ENCODE measurements at places on chromosomes 6 and 20.

DNA sequence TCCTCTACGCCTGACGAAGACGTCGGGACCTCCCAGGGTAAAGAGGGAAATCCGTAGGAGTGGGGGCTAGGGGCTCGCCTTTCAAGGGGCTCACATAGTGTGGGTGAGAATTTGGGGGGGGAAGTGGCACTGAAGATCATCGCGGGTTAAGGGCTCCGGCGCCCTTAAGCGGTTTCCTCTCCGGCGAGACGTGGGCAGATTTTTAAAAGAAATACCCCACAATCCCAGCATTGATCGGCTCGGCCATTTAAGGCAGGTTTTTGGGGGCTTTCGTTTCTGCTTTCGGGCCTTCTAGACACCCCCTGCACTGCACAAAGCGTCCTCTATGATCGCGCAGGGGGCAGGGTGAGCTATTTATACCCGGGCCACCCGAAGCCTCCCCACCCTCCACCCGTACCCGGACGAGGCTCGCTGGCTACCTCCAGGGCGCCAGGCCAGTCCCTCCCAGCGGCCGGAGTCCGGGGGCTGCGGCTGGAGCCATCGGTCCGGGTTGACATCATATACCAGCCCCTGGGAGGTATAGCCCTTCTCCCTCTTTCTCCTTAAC lies 1.2 kb downstream of the NKX2-2 start:
- DNase-seq, result no peak

DNA sequence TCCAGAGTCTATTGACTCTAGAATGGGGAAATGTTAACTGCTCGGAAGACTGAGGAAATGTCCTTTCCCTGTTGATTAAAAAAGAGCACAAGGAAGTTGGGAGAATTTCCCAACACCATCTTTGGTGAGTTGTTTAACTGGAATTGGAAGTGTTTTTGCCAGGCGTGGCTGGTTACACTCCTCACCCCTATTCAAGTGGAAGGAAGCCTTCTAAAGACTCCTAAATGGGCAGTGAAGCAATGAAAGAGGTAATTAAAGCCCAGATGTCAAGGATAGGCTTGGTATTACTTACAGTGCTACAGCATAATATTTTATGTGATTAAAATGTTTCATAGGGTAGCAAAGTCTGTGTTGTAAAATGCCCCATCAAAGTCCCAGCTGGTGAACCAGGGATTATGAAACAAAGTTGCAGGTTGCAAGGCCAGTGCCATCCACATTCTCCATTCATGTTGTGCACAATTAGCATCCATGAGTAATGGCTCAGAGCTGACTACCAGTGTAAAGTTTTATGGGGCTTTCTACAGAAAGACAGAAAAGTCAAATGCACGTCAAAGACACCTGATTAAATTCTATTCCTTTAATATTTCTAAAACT lies 52.6 kb downstream of the BTBD3 start:
- DNase-seq, result no peak

DNA sequence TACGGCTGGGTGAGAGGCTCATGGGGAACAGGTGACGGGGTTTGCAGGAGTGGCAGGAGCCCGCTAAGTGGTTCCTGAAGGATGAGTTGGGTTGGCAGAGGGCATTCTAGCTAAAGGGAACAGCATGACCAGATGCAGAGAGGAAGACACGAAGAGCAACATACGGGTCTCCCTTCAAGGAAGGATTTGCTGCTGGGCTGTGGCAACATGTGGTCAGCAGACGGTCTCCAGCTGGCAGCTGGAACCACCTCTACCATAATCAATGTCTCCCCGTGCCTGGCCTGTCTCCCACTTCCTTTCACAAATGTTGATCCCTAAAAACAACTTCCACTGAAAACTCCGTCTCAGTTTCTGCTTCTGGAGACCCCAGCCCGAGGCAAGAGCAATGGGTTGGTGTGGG lies 80.6 kb upstream of the SULF2 start:
- no peak for DNase-seq

DNA sequence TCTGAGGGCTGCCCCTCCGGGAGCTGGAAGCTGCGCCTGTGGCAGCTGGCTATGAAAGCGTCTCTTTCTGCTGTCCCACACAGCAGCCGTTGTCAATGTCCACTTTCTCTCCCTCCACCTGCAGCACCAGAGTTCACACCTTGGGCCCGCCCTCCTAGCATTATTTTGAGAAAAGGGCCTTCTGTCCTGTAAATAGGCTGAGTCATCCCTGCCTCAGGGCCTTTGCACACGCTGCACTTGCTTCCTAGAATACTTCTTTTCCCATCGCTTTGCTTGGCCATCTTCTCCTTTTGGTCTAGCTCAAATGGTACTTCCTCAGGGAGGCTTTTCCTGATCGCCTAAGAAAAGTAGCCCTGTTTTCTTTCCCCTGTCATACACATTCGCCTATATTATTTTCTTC lies 69.3 kb upstream of the ZNFX1 start:
- DNase-seq, result no peak

DNA sequence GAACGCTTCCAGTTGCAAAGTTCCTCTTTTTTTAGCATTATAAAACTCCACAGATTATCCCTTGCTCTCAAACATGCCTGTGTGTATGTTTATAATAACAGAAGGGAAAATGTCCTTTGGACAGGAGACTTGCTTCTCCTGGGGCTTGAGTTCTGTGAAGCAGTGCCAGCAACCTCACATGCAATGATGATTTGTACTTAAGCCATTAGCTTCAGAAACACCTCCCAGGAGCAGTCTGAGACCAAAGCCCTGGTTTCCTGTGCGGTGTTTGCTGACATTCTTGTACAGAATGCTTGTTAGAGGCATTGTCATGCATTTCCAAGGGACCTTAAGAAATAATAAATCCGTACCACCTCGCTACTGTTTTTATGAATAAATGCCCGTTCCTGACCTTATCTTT lies 752.8 kb downstream of the CBLN4 start:
- no peak for DNase-seq

DNA sequence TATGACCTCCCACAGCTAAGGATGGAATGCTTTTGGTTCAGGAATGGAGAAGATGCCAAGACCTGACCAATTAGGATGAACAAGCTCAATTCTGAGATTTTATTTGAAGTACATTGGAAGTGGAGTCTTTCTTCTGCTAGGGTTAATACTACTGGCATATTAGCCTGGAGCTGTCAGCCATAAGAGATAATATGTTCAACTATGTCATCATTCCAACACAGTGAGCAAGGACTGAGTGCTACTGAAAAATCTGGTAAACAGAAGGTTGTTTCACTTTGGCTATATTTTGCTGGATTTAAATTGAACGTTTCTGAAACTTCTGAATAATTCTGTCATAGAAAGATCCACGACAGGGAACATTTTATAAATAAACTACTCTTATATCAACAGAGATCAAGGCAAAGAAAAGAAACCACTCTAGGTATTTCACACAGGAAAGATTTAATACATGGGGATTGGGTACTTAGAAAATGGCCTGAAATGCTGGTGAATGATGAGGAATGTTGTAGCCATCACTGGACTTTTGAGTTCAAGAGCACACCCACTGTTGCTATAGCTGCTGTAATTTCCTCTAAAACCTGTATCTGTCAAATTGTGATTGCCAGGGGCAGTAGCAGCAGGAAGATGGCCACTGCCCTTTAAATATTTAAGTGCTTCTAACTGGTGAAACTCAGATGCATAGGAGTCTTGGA lies 200.5 kb downstream of the PLCB4 start:
- DNase-seq, result no peak

DNA sequence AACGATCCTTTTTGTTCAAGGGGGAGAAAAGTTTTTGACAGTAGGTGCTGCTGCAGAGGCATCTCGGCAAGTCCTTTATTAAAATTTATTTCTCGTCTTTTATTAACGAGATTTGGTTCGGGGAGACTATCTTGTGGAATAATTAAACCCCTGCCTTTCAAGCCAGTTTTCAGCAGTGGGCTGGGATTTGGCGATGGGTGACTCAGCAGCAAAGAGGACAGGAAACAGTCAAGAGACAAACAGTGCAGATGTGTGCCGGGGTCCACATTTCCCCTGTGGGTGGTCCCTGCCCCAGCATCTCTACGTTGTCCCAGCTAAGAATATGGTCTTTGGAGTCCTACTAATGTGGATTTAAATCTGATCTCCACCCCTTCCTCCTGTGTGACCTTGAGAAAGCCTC lies 282.8 kb downstream of the CDH26 start:
- no peak for DNase-seq

- no peak for DNase-seq
Measured at GRCh38 chr6:12371151-12371550, 81.0 kb downstream of the EDN1 start.

- DNase-seq, result no peak
Measured at GRCh38 chr6:135228486-135228885, 47.4 kb downstream of the MYB start.

DNA sequence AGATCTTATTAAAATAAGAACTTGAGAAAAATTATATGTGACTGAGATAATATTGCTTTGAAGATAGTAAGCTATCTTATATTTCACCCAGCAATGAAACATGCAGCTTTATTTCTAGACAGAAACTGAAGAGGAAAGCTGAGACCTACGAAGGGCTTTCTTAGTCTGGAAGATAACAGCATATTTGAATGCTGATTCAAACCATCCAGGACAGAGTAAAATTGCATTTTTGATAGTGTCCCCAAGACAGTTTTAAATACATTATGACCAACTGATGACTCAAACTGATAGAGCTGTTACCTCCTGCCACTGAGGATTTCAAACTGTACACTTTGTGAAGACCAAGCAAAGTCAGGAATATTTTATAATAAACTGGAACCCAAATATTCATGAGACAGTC lies 409.6 kb downstream of the GRIK2 start:
- no peak for DNase-seq

- no peak for DNase-seq
Measured at GRCh38 chr20:26208296-26209091, 511.8 kb upstream of the ZNF337 start.

- DNase-seq, result no peak
Measured at GRCh38 chr6:52588087-52588709, 11.3 kb upstream of the TRAM2 start.

DNA sequence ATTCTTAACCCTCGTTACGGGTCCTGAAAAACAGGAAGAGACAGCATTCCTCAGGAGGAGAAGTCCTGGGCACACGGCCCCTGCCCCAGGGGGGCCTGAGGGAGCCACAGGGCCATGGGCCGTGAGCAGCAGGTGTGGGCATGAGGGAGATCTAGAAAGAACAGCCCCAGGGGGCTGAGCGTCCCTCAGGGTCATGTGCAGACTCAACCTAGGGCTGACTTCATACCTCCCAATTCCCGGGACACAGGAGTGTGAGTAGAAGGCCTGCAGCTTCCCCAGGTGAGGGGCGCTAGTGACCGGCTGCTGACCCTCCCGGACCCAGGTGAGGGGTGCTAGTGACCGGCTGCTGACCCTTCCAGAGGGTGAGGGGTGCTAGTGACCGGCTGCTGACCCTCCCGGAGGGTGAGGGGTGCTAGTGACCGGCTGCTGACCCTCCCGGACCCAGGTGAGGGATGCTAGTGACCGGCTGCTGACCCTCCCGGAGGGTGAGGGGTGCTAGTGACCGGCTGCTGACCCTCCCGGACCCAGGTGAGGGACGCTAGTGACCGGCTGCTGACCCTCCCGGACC lies 35.1 kb downstream of the FRMD1 start:
- DNase-seq, result no peak

- peak; percentile 18 for DNase-seq
Measured at GRCh38 chr6:152636609-152637295, 410 bp downstream of the SYNE1 start.

GRCh38 chr6:41002168-41002567 lies 36.9 kb downstream of the UNC5CL start:
- no peak for DNase-seq

DNA sequence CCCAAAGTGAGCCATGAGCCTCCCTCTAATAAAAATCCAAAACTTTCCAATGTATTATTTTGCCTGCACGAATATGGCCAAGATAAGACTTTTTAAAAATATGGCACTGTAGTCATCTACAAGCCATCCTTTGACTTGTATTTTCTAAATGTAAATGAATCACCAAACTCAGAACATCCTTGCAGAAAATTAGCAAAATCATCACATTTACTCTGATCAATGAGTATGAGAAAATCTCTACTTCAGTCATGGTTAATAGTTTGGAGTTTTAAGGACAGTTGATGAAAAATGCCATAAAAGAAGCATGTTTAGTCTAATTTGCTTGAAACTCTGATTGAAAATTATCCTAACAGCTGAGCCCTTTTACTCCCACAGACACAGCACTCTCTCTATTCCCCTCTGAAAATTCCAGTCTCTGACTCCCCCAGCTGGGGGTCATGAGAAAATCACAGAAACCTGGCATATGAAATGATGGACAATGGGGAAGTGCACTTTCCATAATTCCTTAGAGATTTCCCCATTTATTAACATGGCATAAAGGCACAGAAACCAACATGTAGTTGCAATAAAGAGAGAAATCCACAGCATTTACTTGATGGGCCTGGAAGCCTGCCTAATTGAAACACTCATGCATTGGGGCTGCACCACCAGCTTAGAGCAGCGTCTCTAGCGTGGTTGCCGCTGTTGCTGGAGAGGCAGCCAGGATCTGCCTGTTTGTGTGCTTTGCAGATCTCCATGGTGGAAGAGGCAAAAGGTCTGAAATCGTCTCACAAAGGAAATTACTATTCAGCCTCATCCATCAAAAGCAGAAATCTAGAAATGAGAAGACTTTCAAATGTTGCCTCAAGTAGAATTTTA lies 214.0 kb downstream of the WDR27 start:
- DNase-seq, result no peak

DNA sequence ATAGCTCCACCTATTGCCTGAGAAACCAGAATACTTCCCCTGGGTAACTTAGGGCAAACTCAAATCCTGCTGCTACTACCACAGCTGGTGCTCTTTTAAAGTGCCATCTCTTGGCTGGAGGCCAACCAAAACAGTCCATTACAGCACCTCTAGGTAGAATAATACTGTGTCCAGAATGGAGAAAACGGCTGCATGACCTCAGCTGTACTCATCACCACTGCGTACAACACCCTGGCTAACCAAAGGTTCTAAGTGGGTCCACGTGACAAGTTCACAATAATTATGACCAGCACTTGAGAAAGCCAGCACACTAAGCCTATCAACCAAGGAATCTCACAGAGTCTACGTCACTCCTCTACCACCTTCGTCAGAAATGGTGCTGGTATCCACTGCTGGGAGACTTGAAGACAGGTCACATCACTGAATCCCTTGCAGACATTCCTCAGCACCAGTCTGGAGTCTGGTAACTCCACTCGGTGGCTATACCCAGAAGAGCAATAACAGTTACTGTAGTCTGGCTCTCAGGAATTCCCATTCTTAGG lies 40.9 kb upstream of the PKIB start:
- no peak for DNase-seq

- DNase-seq, result no peak
Measured at GRCh38 chr6:14699803-14700601, 545.9 kb upstream of the JARID2 start.

GRCh38 chr20:32539817-32540675 lies 45.1 kb downstream of the NOL4L start:
- DNase-seq, result no peak

DNA sequence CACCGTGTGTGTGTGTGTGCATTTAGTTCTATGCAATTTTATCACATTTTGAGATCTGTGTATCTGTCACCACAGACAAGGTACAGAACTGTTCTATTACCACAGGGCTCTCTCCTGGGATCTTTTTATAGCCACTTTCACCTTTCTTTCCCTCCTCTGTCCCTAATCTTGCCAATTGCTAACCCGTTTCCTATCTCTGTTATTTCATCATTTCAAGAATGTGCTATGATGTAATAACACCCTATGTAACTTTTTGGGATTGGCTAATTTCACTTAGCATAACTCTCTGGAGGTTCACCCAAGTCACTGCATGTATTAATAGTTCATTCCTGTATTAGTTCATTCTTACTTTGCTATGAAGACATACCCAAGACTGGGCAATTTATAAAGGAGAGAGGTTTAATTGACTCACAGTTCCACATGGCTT lies 657.7 kb downstream of the QKI start:
- DNase-seq, result no peak

GRCh38 chr6:115613488-115613887 lies 447.2 kb downstream of the FRK start:
- DNase-seq, result no peak
